ENCODE measurements at places on chromosomes 13 and 19. TPM values are rescaled to one million over a fixed set of nuclear protein-coding genes. Genes with fewer than 3 reads are reported as not detected.

GRCh38 chr13:83666141-83666540 lies 216.1 kb downstream of the SLITRK1 start:
- no peak for DNase-seq

DNA sequence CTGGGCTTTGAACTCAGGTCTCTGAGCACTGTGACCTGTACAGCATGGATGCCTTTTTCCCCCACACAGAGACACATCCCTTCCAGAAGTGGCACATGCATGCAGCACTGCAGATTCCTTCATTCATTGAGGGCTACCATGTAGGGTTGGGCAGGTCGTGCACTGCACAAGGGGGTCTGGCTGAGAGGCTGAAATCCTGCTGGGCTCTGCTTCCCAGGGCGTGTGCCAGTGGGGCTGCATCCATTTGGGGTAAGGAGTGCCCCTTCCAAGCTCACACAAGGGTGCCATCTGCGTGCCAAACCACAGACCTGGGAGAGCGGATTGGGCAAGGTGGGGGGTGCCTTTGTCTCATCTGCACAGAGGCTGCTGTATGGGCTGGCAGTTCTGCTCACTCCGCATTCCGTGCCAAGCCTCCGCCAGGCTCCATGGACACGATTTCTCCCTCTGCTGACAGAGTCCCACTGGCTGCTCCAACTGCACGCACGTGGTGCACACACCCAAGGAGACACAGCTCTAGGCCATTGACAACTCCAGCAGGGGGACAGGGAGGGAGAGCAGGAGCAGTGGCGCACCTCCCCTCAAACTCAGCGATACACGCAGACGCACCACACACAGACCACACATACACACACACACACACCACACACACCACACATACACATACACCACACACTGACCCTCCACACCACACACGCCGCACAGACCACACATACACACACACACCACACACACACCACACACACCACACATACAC lies 4.5 kb upstream of the SHISA7 start:
- no peak for DNase-seq

DNA sequence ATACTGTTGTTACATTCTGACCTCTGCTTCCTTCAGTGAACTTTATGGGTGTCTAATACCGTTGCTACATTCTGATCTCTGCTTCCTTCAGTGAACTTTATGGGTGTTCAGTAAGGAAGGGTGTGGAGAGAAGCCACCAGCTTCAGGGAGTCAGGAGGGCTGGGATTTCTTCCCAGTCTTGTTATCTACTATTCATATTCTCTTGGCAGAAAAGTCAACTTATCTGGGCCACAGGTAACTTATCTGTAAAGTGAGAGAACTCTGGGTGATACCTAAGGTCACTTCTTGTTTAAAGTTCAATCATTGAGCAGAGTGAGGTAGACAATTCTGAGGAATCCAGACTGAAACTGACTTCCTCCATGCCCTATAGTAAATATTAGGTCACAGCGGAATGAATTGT lies 71.2 kb upstream of the STK24 start:
- DNase-seq = no peak

DNA sequence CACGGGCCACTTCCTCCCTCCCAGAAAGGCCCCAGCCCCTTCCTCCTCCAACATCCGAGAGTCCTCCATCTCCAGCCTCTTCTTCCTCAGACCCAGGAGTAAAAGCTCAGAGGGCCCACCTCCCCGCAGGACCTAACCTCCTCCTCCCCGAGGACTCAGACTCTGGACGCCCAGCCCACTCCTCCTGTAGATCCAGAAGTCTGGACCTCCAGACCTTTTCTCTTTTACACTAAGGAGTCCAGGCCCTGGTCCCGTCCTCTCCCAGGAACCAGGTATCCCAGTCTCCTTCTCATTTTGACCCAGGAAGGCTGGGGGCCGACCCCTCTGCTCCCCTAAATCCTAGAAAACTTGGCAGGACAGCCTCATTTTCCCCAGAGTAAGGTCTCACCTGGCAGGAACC lies 1.9 kb upstream of the KLK8 start:
- no peak for DNase-seq

DNA sequence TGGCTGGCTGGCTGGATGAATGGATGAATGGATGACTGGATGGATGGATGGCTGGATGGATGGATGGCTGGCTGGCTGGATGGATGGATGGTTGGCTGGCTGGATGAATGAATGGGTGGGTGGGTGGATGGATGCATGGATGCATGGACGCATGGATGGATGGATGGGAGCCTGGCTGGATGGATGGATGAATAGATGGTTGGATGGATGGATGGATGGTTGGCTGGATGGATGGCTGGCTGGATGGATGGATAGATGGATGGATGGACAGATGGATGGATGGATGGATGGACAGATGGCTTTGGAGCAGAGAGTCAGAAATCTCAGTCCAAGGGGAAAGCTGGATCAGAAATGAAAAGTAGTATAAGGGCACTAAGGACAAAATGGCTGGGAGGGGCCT lies 106.4 kb upstream of the SERP2 start:
- no peak for DNase-seq

DNA sequence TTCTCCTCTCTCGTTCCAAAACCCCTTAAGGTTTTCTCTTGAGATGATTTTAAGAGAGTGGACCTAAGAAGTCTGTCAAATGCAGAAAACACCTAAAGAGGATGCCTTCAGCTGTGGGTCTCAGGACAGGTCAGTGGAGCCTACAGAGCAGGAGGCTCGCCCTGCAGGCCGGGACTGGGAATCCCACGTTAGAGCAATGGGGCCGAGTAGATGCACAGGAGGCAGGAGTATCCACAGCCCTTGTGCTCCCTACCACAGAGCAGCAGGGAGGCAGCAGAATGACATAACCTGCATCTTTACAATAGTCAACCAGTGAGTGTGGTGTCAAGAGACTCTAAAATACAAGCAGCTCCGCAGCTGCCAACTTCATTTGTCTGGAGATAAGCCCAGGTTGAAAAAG lies 229.4 kb downstream of the MTUS2 start:
- DNase-seq = no peak

DNA sequence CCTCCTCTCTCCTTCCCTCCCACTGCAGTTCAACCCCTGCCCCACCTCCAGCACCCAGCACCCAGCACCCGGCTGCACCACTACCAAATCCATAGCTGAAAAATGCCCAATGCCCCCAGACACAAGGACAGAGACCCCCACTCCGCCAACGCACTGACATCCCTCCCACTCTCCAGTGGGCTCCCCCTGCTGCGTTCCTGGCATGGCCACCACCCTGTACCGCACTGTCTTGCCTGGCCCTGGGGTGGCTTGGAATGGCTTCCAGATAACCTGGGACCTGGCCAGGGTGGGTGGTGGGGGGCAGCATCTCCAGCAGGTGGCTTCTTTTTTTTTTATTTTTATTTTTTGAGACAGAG lies 5.8 kb upstream of the MKNK2 start:
- DNase-seq = no peak

- DNase-seq = peak; percentile 22
Measured at GRCh38 chr13:50594276-50595051, 249.0 kb downstream of the DLEU7 start.

GRCh38 chr13:74174810-74175209 lies 40.6 kb upstream of the KLF12 start:
- DNase-seq = no peak

- no peak for DNase-seq
Measured at GRCh38 chr13:110957181-110957884, 42.5 kb upstream of the ANKRD10 start.

DNA sequence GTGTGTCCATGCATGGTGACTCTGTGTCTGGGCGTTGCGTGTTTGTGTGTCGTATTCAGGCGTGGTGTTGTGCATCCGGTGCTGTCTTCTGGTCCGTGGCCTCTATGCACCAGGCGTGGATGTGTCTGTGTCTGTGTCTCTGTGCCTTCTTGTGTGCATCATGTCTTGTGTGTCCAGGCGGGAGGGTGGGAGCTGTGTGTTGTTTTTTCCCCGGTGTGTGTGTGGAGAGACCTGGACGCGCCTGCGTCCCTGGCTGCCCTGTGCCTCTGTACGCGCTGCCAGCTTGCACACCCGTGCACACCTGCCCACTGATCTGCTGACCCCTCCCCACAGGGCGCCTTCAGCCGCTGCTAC lies 1.1 kb downstream of the PLK5 start:
- no peak for DNase-seq

GRCh38 chr19:54662730-54663129 lies at the start of gene LILRB4:
LILRB4 (plus strand) TSS chr19:54662985; CDS start chr19:54663034, 49 bp downstream.
- no peak for DNase-seq

DNA sequence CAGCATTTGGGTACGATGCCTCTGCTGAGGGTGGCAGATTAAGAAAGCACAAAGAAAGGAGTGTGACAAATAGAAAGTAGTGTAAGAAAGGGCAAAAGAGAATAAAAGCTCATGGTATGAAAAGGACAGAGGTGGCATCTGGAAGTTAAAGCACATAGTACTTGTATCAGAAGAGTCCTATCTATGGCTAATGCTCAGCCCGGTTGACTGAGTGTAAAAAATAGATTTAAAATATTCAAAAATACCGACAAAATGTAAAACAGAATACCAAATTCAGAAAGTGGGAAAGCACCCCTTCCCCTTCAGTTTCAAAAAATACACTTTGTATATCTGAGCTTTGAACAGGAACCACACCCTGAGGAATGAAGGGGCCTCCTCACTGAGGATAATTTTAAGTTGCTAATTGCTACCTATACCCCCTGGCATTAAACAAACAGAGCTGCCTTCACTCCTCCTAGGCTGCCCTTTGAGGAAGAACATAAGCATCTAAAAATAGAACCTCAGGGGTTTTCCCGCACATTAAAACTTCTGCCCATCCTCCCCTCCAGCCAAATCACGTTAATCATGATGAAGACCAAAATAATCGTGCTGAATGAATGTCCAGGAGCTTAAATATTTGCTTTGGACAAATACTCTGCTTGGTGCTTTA lies 43.3 kb downstream of the DLEU7 start:
- DNase-seq = no peak

- DNase-seq = no peak
Measured at GRCh38 chr19:40599331-40599901, 1.8 kb upstream of the LTBP4 start.

- no peak for DNase-seq
Measured at GRCh38 chr13:100808330-100809128, 133.9 kb upstream of the TMTC4 start.

DNA sequence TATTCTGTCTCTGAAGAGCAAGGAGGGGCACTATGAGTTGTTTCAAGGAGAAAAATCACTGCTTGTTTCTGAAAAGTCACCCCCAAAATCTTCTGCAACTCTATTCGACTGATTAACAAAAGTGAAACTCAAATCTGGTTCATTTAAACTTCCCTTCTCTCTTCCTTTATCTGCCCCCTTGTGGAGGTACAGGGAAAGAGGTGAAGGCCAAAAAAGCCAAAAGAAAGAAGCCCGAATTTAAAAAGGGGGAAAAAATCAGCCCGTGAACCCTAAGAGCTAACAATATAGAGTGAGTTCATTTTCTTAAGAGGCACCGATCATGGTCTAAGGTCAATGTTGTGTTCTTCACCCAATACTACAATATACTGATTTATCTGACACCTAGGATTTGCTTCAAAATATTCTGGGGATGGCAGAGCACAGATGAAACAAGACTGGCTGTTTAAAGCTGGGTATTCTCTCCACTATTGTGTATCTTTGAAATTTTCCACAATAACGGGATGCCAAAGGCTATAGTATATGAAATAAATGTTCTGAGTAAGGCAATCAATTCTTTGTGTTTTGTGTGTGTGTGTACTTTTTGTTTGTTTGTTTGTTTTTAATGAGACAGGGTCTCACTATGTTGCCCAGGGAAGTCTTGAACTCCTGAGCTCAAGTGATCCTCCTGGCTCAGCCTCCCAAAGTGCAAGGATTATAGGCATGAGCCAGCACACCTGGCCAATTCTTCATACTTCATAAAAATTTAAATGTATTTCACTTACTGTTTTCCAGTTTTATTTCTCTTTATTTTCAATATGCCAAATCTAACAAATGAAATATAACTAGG lies 55.0 kb upstream of the EEF1AKMT1 start:
- DNase-seq = peak; percentile 15

DNA sequence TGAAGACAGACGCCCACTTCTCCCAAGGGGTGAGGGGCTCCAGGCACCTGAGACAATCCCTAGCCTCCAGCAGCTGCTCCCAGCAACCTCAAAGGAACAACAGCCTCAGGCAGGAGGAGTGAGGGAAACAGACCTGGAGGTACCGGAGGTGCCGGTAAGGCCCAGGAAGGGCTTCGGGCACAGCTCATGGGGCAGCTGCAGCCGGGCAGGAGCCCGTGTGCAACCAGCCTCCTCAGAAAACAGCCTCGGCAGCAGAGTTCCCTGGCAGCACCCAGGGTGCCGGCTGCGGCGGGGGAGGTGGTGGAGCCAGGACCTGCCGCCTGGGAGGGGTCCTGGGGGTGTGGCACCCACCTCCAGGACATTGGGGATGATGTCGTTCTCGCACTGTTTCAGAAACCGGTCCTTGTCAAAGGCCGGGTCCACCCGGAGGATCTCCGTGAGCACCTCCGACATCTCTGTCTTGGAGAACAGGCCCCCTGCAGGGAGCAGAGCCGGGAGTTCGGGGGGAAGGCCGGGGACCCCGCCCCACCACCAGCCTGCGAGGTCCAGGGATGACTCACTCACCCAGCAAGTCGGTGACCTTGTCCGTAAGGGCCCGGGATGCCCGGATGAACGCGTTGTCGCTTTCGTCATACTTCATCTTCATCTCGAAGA lies 6.5 kb upstream of the CTXN1 start:
- no peak for DNase-seq

- no peak for DNase-seq
Measured at GRCh38 chr13:45015300-45015699, 26.0 kb downstream of the GPALPP1 start.

Gene CBLC
- not detected for total RNA-seq

Gene CRX
- total RNA-seq = not detected

Gene COX7A1
- total RNA-seq = not detected

Gene FXYD7
- total RNA-seq = not detected

Gene SIGLEC7
- total RNA-seq = not detected

Gene IGSF23
- not detected for total RNA-seq

Gene MBD3L2
- total RNA-seq = not detected

Gene SPRED3
- total RNA-seq = 3.2 TPM

Gene KLK3
- total RNA-seq = not detected

Gene SLITRK1
- not detected for total RNA-seq

Gene LAIR1
- total RNA-seq = 10.8 TPM

Gene LILRA6
- total RNA-seq = not detected

Gene PCDH8
- 0.14 TPM for total RNA-seq

Measured in activated T-helper 2 cell treated with anti-CD3 and anti-CD28 coated beads, Interferon-gamma antibody, Interleukin-2, Interleukin-4, amounts not matched to agents 10 μg/mL and 5 μg/mL and 100 μg/mL, durations not matched to agents 14 hours and 24 hours and 36 hours (primary cell).